Islet precursor cell (in vitro differentiated cells): ENCODE measurements at places on chromosomes 4 and X.

GRCh38 chr4:144480068-144480467 is 165.9 kb upstream of the HHIP start:
- DNase-seq: no peak

GRCh38 chr4:86706923-86707597 is 112.9 kb downstream of the PTPN13 start:
- DNase-seq: no peak

GRCh38 chr4:77798385-77798784 is 20.8 kb downstream of the CNOT6L start:
- DNase-seq: no peak

GRCh38 chrX:43666311-43666912 is 10.3 kb downstream of the MAOA start:
- no peak for DNase-seq

- no peak for DNase-seq
Measured at GRCh38 chrX:110188701-110189558, 129.0 kb downstream of the AMMECR1 start.

GRCh38 chr4:17770845-17771244 is 10.6 kb downstream of the FAM184B start:
- no peak for DNase-seq

- no peak for DNase-seq
Measured at GRCh38 chrX:153746359-153746758, 17.7 kb upstream of the PLXNB3 start.

DNA sequence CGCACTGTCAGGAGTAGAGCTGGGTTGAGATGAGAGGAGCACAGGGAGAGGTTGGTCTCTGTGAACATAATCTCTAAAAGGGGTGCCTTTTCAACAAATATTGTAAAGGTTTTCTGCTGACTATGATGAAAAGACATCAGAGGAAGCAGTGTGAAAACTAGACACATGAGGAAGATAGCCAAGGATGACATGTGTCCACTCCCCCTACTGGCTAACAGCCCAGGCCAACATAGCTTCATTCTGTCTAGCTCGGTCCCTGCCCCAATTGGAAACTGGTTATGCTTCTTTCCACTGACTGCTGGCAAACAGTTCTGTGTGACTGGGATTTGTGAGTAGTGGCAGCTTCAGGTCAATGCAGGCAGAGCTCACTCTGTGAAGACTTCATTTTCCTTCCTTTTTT is 115.4 kb upstream of the ESX1 start:
- DNase-seq: peak; percentile 81

DNA sequence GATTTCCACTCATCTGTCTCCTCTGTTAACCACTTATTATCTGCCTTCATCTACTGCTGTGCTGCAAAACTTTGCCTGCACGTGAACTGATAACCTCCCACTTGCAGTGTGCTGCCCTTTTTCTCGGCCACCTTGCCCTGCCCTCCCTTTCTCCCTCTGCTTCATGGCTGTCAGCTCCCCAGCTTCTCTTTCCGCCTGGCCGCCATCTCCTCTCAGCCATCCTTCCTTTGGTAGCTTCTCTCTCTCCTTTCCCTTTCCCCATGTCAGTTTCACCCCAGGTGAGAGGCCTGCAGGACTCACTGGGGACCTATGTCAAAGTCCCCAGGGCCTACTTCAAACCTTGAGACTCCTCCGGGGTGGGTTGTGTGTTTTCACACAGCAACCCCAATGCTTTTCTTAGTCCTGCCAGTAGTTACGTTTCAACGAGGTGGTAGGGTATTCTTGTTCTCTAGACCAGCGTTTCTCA is 6.6 kb downstream of the MSL3 start:
- DNase-seq: no peak

GRCh38 chr4:146132445-146132844 is 43.1 kb upstream of the LSM6 start:
- no peak for DNase-seq

- no peak for DNase-seq
Measured at GRCh38 chr4:85228264-85228663, 246.7 kb upstream of the ARHGAP24 start.

DNA sequence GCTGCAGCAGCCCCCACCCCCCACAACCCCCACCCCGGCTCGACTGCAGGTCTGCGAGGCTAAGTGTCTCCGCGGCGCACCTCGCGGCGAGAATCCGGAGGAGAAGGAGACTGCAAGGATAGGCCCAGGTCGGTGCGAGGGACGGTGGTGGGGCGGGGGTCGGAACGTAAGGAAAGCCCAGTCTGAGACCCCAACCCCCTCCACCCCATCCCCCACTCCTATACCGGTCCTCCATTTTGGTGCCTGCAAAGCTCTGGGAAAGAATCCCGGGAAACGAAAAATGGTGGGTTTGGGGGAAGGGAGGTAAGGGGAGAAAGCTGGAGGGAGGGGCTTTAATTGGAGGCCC is 614 bp downstream of the BEX3 start:
- peak; percentile 63 for DNase-seq

GRCh38 chrX:9619581-9619980 is 146.1 kb downstream of the GPR143 start:
- DNase-seq: no peak

GRCh38 chr4:25207997-25208396 is 25.8 kb upstream of the PI4K2B start:
- no peak for DNase-seq

DNA sequence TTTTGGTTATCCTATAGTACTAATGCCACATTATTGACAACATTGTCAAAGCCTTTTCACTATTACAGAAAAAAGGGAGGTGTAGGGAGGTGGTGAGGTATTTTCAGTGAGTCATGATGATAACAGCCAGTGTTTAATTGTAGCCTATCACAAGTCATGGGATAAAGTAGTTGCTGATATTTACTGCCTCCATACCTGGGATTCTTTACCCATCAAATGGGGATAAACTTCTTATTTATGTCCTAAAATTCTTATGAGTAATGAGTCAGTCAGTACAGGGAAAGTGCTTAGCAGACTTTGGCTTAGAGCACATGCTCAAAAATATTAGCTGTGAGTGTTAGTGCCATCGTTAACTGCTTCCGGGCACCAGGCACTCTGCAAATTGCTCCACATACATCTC is 25.7 kb downstream of the ADGRG2 start:
- no peak for DNase-seq

- DNase-seq: no peak
Measured at GRCh38 chr4:80463509-80463908, 128.0 kb downstream of the CFAP299 start.

DNA sequence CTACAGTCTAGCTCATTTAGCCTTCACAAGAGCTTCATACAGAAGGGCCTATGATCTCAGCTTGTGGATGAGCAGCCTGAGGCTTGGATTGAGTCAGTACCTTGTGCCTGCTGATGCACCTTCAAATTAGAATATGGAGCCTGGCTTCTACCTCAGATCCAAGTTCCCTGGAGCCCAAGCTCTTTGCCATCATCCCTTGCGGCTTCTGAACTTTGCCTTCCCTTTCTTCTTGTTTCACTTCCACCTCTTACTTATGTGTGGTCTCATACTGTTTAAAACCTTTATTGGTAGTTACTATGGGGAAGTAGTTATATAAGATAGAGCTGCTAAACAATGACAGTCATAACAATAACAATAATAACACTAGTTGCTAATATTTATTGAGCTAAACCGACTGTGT is 84.3 kb upstream of the AFF2 start:
- no peak for DNase-seq

- no peak for DNase-seq
Measured at GRCh38 chr4:89298788-89299152, 8.8 kb downstream of the GPRIN3 start.

GRCh38 chrX:96424007-96424406 is 260.6 kb upstream of the DIAPH2 start:
- DNase-seq: no peak

GRCh38 chr4:105461621-105462382 is 12.1 kb downstream of the PPA2 start:
- no peak for DNase-seq

GRCh38 chr4:182812916-182813315 is 104.3 kb downstream of the DCTD start:
- DNase-seq: no peak

DNA sequence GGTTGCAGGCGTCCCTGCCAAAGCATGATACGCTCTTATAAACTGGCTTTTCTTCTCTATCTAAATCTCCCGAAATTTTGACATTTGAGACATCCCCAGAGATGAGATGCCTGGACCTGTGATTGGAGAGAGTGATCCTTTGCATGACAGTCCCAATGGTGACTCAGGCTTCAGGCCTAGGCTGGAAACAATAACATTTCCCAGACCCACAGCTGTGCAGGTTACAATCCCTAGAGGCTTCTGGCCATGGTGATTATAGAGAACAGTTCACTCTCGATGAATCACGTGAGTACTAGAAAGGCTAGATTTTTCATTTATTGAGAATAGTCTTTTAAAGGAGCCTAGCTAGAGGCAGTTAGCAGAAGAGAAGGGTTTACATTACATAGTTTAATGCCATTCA is 75.9 kb downstream of the SPATA18 start:
- DNase-seq: peak; percentile 69

DNA sequence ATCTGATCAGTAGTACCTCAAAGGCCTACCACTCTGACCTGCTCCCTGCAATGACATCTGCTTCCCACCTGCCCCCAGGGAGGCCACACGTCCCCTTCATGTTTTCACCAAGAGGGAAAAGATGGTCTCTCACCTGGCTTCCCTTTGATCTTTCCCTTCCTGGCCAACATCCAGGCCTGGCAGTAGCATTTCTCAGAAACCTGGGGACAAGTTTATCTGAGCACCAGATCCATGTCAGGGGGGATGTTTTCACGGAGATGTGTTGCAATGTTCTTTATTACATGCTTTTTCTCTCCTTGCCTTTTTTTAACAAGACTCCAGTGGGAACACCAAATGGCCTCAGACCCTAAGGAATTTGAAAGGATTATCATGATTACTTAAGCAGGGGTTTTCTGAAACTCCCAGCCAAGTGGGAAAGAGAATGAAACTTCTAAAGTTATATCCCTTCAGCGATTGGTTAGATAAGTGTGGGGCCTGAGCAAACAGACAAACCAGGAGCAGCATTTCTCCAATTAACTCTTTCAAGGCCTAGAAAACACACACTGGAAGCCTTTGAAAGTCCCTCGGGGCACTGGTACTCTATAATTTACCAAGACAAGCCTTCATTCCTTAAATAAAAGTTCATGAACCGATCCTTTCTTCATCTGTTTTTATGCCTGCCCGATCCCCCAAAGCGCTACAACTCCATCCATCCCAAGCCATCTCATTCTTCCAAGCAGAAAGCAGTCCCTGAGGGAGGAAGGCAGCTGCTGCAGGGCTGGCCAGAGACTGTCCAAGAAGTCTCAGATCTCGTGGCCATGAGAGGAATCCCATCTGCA is 94.1 kb downstream of the BCOR start:
- DNase-seq: peak; percentile 81

DNA sequence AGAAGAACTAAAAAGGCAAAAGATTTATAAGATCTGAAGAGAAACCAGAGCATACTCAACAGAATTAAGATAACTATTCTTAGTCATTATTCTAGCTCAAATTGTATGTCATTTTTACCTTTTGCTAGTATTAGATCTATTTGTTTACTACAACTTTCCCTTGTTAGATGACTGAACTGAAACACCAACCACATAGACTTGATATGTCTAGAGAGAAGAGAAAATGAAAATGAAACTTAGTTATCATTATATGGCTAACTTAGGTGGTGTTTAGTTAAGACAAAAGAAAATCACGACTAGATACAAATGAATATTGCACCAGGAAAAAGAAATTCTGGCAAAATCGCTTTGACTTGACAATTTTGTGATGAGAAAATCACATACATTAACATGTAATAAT is 690.8 kb downstream of the PCDH18 start:
- no peak for DNase-seq

- no peak for DNase-seq
Measured at GRCh38 chrX:38982370-38982769, 181.1 kb downstream of the MID1IP1 start.

DNA sequence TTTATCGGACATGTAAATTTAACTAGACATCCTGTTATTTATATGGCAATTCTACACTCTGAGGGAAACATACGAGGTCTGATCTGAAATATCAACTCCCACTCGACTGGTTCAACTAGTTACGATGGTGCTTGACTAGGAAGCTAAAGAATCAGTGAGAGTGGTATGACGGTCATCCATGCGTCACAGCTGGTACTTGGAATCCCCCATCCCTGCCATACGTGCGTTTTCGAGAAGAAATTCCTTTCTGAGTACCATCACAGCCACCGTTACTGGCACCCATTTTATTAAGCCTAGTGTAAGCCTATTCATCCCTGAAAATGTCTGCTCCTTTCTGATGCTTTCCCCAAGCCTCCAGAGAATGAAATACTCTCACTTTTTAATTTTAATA is 695 bp upstream of the PIGA start:
- peak; percentile 58 for DNase-seq

DNA sequence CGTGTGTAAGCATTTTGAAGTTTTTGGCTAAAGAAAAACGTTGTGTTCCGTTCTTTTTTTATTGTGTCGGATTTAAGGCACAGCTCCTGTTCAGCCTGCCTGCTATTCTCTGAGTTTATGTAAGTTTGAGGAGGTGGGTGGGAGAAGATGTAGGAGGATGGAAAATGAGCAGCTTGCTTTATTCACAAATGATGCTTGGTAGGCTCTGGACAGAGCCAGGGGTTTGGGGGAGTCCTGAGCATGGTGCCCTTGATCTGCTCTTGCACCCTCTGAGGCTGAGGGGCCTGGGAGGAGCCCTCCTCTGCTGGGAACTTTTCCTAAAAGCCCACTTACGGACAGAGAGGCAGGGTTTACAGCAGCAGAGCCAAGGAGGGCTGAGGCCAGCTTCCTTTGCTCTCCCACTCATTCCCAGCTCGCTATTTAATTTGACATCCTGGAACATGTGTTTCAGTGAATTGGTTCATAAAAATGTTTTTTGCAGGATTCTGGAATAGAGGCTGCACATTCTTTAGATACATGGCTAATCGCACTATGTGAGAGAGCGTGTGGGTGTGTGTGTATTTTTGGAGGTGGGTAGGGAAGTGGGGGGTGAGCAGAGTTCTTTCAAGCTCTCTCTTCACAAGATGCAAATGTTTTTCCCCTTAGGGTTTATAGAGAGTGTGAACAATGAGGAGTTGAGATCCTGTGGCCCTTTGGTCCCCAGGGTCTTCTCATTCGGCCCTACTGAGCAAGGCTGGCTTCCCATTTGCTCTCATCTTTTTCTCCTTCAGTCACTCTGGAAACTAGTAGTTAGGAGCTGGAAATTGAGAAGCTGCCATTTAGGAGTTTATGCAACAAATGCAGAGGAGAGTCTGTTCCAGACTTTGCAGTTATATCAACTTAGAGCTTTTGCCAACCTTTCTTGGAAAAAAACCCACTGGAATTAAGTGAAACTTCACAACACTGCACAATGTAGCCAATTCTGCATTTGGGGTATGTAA is 32.1 kb downstream of the TMEM131L start:
- DNase-seq: no peak

DNA sequence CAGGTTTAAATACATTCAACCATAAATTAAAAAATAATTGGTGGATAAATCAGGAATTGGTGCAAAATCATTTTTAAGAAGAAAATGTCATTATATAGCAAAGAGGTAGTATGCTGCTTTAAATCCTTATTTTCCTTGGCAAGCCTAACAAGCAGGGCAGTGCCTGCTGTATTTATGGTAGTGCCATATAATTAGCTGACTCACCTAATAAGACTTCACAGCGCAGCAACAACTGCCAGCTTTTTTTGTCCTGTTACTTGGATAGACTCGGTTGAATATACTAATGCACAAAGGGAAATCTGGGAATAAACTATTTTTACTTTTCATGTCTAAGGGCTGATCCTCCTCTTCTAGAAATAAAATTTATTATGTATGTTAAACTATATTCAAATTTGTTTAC is 99.1 kb downstream of the SNCA start:
- peak; percentile 63 for DNase-seq
